AG04450 (cell line): ENCODE measurements at places on chromosomes 7 and 10.

GRCh38 chr10:86533328-86533727, 11.7 kb upstream of the WAPL start:
- DNase-seq = no peak

GRCh38 chr7:124246262-124246863, 213.5 kb upstream of the TMEM229A start:
- no peak for DNase-seq

DNA sequence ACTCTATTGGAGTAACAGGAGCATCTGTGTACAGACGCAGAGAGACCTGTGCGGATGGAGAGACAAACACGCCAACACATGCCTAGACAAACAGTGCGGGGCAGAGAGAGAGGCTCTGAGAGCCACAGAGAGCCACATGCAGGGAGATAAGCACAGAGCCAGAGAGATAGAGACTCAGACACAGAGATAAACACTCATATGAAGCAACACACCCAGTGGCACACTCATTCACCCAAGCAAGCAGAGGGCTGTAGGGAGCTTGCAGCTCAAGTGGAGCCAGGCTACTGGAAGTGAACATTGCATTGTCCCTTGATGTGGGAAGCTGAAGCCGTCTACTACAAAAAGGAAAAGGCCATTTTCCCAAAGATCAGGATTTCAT, 46.6 kb upstream of the PODXL start:
- no peak for DNase-seq

- DNase-seq = no peak
Measured at GRCh38 chr10:46079831-46080585, 33.9 kb upstream of the MSMB start.

- no peak for DNase-seq
Measured at GRCh38 chr7:85600395-85600794, 413.5 kb upstream of the SEMA3D start.

- peak; percentile 55 for DNase-seq
Measured at GRCh38 chr7:91165006-91165845, 99.0 kb upstream of the FZD1 start.

- DNase-seq = no peak
Measured at GRCh38 chr7:22998519-22998896, 15.4 kb downstream of the HYCC1 start.

GRCh38 chr7:45089341-45089891, 647 bp upstream of the NACAD start:
- no peak for DNase-seq

DNA sequence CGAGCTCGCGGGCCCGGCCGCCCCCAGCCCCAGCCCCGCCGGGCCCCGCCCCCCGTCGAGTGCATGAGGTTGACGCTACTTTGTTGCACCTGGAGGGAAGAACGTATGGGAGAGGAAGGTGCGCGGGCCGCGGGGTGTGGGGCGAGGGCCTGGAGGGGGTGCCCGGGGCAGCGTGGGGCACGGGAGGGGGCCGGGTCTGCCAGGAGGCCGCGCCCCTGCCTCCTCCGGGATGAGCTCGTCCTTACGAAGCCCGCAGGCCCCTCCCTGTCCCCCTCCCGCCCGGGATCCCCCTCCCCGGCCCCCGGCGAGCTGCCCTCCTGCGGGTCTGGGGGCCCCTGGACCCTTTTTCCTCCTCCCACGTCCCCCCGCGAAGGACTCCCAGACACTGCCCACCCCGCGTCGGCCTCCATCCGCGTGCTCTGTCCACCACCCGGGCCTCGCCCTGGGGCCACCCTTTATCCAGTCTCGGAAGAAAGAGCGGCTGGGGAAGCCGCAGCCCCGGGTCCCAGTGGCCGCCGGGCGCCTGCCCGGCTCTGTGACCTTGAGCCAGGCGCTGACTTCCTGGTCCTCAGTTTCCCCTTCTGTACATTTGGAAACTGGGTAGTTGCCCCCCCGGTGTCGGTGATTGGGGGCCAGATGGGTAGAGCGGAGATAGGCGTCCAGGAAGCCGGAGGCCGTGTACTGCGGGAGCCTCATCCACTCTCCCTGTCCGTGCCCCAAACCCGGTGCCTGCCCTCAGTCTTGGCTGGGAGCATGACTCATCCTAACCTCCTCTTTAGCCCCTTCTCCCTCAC, 521 bp downstream of the LIMK1 start:
- no peak for DNase-seq

DNA sequence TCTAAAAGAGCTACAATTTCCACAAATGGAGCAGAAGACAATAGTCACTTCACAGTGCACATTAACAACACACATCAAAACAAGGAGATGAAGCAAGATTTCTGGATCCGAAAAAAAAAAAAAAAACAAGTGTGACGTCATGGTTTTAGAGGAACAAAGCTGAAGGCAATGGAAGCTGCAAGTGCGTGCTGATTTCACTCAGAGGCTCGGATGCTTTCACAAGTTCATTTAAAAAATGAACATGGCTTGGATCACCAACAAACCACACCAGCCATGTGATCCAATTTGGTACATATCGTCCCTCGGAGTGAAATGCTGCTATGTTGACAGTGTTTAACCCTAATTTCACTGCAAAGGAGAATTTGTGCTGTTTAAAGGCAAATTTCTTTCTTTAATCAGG, 337.0 kb upstream of the PRKCQ start:
- no peak for DNase-seq

DNA sequence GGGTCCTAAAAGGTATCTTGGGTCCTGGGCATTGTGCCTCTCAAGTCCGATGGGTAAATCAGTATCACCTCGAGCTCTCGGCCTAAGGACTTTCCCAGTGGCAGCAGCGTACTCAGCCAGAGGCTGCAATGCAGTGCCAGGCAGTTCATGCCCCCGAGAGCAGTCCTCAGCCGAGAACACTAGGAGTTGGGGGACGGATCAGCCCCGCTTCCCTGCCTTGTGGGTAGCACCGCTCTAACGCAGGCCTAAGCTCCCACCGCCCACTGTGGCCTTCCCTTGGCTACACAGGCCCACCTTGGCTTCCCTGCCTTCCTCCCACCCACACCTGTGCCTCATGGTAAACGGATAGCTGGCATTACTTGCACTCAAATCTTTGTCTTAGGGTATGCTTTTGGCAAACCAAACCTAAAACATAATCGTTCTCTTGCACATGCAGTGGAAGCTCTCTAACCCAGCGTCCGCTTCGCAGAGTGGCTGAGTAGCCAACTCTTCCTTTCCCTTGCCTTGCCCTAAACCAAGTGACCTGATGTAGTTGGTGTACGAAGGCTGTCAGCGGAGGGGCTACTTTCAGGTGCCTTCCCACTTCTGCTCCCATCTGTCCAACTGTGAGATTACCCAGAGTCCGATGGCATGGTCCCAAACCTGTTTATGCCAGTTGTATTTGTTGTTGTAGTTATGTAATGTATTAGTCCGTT, 73.2 kb upstream of the CHST15 start:
- no peak for DNase-seq

DNA sequence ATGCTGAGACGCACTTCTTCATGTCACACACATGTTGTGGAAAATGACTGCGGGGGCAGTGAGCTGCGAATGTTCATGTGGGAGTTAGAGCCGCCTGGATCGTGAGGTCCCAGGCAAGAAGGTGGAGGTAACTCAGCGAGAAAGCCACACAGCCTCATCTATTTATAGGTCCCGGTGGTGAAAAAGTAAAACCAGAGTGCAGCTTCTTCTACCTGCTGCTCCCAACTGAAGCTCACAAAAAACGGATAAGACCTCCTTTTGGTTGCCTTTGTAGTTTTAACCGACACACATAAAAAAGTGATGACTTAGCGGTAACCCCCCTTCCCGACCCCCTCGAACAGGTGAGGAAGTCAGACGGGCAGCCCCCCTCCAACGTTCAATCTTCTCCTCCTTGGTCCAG, 276.9 kb downstream of the GATA3 start:
- no peak for DNase-seq
